ENCODE measurements at places on chromosomes 4 and X. TPM values are rescaled to one million over a fixed set of nuclear protein-coding genes. Genes with fewer than 3 reads are reported as not detected.

SPANXC gene
- total RNA-seq = not detected

- DNase-seq = no peak
Observed at GRCh38 chrX:18203631-18204030, 17.1 kb downstream of the BEND2 start.

- DNase-seq = no peak
Observed at GRCh38 chr4:73487233-73487632, 5.7 kb downstream of the AFM start.

DNA sequence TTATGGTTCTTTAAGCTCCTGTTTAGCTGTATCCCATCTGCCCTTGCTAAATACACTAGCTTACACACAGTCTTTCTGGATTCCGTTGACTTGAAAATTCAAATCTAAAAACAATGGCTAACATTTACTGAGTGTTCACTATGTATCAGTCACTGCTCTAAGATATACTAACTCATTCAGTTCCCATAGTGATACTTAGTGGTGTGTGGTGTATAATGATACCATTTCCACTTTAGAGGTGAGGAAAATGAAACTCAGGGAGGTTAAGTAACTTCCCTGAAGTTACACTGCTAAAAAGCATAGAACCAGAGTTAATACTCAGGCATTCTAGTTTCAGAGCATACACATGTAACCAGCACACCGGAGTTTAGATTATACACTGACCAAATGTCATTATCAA, 762.0 kb downstream of the GRID2 start:
- no peak for DNase-seq

DNA sequence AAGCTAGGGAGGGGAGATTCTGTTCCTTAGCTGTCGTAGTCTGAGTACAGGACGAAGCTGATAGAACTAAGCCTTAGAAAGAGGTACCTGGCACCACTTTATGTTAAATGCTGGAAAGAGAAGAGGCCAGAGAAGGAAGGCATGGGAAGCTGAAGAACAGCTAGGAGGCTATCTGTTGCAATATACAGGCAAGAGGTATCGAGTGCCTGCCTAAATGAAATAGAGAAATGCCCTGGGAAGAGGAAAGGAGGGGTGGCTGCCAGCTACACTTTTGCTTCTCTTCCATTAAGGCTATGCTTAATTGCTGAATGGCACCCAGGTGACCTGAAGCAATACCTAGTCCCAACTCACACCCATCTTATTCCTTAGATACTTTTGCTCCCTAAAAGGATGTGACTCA, 380.4 kb upstream of the FGF13 start:
- DNase-seq = no peak

Measured in left ventricle myocardium inferior (tissue), 1 donor.